ENCODE measurements at places on chromosomes 5 and 9. TPM values are rescaled to one million over a fixed set of nuclear protein-coding genes. Genes with fewer than 3 reads are reported as not detected.

GRCh38 chr5:122258241-122258640 is 53.8 kb upstream of the SNCAIP start:
- H3K4me3 ChIP-seq, result no peak overlapping the region
- DNase-seq, result no peak
- H3K27ac ChIP-seq, result no peak overlapping the region
- H3K36me3 ChIP-seq, result no peaks in the 10 kb centered on the region
- no peaks in the 10 kb centered on the region for H3K4me1 ChIP-seq

GRCh38 chr9:123964761-123965160 is 34.8 kb upstream of the DENND1A start:
- no peaks in the 10 kb centered on the region for H3K36me3 ChIP-seq
- H3K4me3 ChIP-seq, result no peak overlapping the region
- H3K27me3 ChIP-seq, result peaks cover 68% of the 10 kb centered on the region
- peaks cover 4% of the 10 kb centered on the region for H3K4me1 ChIP-seq
- DNase-seq, result no peak

DNA sequence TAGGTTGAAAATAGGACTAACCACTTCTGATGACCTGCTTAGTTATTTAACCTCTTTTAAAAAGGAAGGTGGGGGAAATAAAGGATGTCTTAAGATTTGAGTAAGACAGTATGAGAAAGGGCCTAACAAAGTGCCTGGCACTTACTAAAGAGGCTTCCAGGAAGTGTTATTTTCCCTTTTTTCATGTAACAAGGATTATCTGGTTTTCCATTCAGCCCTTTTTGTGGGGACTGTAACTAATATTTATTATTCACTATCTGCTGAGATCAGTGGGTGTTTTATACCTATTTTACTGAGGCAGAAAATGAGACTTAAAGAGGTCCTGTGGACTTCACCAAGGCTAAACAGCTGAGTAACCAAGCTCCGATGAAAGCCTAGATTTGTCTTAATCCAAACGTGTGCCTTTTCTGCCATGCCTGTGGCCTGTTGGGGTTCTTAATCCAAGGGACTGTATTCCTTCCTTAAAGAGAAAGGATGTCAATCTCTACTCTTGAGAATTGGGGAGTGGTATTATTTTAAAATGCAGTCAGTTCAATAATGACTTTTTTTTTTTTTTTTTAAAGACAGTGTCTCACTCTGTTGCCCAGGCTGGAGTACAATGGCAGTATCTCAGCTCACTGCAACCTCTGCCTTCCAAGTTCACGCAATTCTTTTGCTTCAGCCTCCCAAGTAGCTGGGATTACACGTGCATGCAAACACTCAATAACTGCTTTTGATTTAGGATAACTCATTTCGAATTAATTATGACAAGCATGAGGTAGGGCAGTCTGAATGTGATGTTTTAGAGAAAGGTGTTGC is 6.5 kb downstream of the JMY start:
- peaks cover 68% of the 10 kb centered on the region for H3K4me1 ChIP-seq
- H3K36me3 ChIP-seq, result peaks cover 3% of the 10 kb centered on the region
- no peak overlapping the region for H3K27ac ChIP-seq
- no peaks in the 10 kb centered on the region for H3K27me3 ChIP-seq

DNA sequence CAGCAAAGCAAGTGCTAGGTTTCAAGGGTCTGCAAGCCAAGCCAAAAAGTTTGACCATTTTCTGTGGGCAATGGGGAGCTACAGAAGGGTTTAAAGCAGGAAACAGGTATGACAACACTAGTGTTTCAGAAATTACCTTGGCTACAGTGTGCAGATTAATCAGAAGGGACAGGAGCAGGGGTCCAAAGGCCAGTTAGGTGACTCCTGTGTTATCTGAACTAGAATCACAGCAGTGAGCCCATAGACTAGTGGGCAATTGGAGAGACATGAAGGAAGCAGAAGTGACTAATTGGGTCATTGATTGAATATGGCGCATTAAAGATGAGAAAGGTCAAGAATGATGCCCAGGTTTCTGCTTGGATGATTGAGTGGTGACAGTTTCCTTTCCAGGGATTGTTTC is 41.4 kb upstream of the TGFBR1 start:
- DNase-seq, result no peak
- peaks cover 23% of the 10 kb centered on the region for H3K4me1 ChIP-seq
- H3K4me3 ChIP-seq, result no peak overlapping the region
- no peak overlapping the region for H3K27ac ChIP-seq
- H3K36me3 ChIP-seq, result no peaks in the 10 kb centered on the region
- no peaks in the 10 kb centered on the region for H3K27me3 ChIP-seq

DNA sequence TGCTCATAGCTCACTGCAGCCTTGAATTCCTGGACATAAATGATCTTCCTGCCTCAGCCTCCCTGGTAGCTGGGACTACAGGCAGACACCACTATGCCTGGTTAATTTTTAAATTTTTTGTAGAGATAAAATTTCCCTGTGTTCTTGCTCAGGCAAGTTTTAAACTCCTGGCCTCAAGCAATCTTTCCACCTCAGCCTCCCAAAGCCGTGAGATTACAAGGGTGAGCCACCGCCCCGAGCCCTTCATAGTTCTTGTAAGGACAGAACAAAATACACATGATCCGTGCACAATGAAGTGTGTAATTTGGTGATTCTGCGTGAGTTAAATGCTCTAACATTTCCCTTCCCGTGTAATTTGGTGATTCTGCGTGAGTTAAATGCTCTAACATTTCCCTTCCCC is 27.7 kb upstream of the MYO10 start:
- DNase-seq, result no peak
- H3K4me1 ChIP-seq, result no peaks in the 10 kb centered on the region

PDCD1LG2 gene
- total RNA-seq, result 0.08 TPM

IFNK gene
- not detected for total RNA-seq

Data from activated naive CD8-positive, alpha-beta T cell treated with anti-CD3 and anti-CD28 coated beads for 36 hours (primary cell).